Stimulated activated CD8-positive, alpha-beta memory T cell treated with anti-CD3 and anti-CD28 coated beads, Interleukin-4, amount 100 ng/mL, for 48 hours (primary cell): ENCODE measurements at places on chromosomes 4 and X.

GRCh38 chrX:1102786-1103185, 109.7 kb downstream of the CRLF2 start:
- no peak for DNase-seq

DNA sequence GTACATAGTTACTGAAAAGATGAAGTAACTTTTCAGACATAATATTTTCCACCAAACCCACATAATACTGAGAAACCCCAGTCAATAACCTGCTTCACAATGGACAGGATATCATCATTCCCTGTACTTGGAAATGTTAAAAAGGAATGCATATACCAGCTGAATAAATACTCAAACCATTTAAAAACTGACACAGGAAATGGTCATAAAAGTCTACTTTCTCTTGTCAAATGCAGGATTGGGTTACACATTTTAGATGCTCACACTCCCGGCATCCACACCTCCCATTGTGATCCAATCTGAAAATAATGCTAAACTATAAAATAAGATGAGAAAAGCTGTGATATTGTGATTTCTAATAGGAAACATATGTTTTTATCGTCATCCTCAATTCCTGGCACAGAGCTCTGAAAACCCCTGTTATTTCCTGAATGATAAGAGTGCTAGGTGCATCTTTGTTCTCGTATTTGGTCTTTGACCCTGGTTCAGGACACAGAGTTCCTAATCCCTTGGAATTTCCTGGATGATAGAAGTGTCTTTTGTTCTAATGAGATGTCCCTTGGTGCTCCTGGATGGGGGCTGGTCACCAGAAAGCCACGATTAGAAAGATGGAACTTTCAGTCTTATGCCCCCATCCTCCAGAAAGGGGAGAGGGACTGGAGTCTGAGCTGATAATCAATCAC, 821.3 kb downstream of the TRIML1 start:
- DNase-seq = no peak

GRCh38 chr4:52956691-52957090, 94.6 kb downstream of the RASL11B start:
- no peak for DNase-seq

GRCh38 chr4:180949424-180950213, 1293.6 kb upstream of the TENM3 start:
- no peak for DNase-seq
